ENCODE measurements at places on chromosomes 4 and X. TPM values are rescaled to one million over a fixed set of nuclear protein-coding genes. Genes with fewer than 3 reads are reported as not detected.

Gene CENPI
- polyA plus RNA-seq, result not detected

Gene ATP1B4
- not detected for polyA plus RNA-seq

Gene FABP2
- polyA plus RNA-seq, result 167 TPM

Gene CXorf51A
- polyA plus RNA-seq, result not detected

Gene CDX4
- not detected for polyA plus RNA-seq

Gene SLC34A2
- polyA plus RNA-seq, result 0.60 TPM

Gene HS6ST2
- polyA plus RNA-seq, result 0.23 TPM

Gene RNF128
- 4.4 TPM for polyA plus RNA-seq

Gene SLC4A4
- polyA plus RNA-seq, result 10.6 TPM

Gene SPANXB1
- not detected for polyA plus RNA-seq

Gene NDNF
- 1.5 TPM for polyA plus RNA-seq

Gene RRH
- not detected for polyA plus RNA-seq

Gene SLC16A2
- polyA plus RNA-seq, result 1.2 TPM

Gene PACRGL
- 9.5 TPM for polyA plus RNA-seq

Gene TLR10
- polyA plus RNA-seq, result under 0.01 TPM

Gene CACNA1F
- under 0.01 TPM for polyA plus RNA-seq

Gene CENPE
- polyA plus RNA-seq, result 0.60 TPM

Gene SLITRK4
- 0.60 TPM for polyA plus RNA-seq

Gene DAPP1
- 17.9 TPM for polyA plus RNA-seq

Gene BST1
- 5.3 TPM for polyA plus RNA-seq

Gene OTUD5
- 39.3 TPM for polyA plus RNA-seq

Gene COL25A1
- polyA plus RNA-seq, result 0.15 TPM
